ACHN (cell line): ENCODE measurements at places on chromosomes 1 and 21.

DNA sequence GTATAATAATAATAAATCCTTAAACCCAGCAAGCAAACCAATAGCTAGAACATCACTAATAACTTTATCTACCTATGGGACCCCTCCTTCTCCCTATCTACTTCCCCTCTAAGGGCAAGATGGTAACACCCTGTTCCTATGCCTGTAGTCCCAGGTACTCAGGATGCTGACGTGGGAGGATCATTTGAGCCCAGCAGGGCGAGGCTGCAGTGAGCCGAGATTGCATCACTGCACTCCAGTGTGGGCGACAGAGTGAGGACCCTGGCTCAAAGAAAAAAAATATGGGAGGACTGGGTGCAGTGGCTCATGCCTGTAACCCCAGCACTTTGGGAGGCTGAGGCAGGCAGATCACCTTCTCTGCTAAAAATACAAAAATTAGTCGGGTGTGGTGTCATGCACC lies 143.1 kb upstream of the SLC45A1 start:
- DNase-seq = no peak

DNA sequence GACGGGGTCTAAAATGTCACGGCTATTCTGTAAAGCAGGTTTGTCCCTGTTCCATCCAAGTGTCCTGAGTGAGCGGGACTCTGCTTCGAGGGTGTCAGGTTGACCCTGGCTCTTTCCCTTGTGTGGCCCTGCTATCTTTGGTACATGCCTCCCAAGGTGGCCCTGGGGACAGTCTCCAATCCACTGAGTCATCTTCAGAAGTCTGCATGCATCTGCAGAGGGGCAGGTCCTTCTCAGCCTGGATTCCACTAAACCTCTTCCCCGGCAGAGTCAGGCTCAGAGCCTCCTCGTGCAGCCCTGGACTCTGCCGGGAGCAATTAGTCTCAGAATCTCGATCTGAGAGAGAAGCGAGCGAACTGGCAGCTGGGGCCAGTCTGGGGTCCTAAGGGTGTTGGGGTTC lies 50.1 kb upstream of the KCNJ15 start:
- no peak for DNase-seq

- no peak for DNase-seq
These were observed 28.7 kb downstream of the FAM89A start for GRCh38 chr1:231011360-231011759.

DNA sequence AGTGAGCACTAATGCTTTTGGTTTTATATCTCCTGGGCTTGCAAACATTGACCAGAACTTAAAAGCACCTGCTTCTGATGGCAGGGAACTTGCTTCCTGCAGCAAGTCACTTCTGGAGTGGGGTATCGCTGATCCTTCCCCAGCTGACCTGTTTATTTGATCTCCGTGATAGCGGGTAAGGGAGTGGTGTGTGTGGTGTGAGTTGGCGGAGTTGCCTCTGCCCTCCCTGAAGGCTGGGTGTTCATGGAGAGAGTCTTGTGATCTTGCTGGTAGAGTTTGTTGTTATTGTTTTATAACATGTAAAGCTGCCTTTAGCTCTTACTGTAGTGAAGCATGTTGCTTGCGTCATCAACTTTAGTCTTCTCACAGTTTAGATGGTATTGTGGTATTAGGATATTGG lies 3.9 kb downstream of the MFN2 start:
- no peak for DNase-seq
